Natural killer cell (primary cell): ENCODE measurements at places on chromosomes 3 and 15. TPM values are rescaled to one million over a fixed set of nuclear protein-coding genes. Genes with fewer than 3 reads are reported as not detected.

DNA sequence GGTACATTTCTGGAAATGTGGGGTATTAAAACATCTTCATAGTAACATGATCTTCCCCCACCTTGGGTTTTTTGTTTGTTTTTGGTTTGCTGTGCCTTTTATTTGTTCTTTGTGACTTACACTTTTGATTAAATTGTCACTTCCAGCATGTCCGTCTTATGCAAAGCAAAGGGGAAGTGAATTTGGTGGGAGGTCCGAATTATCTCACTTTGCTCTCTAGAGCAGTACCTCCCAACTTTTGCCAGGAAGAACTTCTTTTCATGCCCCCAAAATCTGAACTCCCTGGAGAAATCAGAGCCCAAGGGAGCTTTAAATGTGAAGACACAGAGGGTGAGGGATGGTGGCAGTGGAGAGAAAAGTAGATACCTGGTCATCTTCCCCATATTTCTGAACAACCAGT, 173.1 kb downstream of the IL5RA start:
- no peak for DNase-seq

DNA sequence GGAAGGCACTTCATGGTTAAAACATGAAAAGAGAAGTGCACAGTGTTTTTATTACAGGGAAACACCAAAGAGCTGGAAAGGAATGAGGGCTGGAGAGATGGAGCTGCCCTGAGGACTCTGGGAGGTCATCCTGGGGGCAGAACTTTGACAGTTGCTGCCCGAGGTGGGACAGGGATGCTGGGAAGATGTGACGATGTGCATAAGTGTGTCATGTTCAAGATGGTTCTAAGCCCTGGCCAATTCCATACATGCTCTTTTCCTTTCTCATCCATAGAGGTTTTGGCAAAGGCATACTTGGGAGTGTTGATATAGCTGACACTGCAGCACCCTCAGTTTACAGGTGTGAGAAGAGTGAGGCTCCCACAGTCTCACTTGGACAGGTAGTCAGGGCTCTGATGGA, 23.8 kb downstream of the LPP start:
- no peak for DNase-seq

- no peak for DNase-seq
Observed at GRCh38 chr3:72338942-72339669, 509.1 kb downstream of the SHQ1 start.

DNA sequence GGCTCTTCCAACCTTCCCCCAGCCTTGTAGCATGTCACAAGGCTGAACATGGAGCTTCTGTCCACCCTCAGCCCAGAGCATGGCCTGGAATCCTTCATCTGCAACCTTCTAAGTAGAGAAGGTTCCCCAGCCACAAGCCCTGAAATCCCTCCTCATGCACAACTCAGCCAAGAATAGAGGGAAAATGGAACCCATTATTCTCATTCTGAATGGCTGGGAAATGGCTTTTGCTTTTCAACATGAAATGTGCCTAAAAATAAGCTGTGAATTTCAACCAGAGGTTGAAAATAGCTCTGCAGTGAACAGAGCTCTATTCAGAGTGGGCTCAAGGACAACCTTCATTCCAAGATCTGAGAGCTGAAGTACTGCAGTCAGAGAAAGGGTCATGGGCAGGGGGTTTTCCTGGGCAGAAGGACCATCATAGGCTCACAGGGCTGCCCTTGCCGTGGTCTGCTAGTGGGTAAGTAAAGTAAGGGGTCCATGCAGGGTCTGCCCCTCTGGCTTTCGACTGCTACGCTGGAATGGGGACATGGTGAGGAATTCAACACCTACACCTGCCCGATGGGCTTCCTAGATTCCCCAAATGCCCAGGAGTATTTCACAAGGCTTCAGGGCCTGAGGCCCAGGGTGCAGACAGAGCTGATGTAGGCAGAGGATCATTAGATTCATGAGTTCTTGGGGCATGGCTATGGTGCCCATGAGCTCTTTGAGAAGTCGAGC, 35.9 kb downstream of the POC1A start:
- DNase-seq: no peak

- DNase-seq: no peak
Observed at GRCh38 chr3:112689989-112690388, 49.0 kb upstream of the CCDC80 start.

GRCh38 chr3:4251412-4251811, 51.8 kb upstream of the SETMAR start:
- no peak for DNase-seq

GRCh38 chr15:55222588-55222987, 25.8 kb upstream of the RSL24D1 start:
- DNase-seq: no peak

DNA sequence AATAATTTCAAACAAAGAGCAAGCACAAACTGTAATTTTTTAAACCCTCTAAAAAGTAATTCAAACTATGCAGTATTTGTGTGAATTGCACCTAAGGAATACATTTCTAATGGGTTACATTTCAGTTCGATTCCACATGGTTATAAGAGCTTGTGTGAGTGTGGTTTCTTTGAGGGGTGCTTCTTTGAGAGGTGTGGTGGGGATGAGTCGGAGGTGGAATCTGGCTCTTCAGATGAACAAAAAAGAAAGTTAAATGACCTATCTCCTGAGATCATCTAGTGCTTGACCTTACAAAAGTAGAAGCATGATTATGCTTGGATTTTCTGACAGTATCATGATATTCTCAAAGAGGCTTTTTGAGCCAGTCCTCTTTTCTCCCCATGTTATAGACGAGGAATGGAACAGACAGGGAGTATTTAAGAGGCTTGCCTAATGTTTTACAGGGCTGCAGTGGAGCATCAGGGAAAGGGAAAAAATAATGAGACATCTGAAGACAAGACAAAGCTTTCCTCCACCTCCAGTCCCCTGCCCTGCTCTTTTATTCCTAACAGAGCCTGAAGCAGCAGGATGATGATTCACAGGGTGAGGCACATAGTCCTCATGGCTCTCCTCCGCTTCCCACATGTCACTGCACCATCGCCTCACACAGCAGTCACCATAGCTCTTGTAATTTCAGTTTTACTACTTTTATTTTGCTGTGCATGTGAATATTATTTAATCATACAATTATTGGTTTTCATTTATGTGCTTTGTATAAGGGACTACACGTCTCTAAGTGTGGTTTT, 82.0 kb downstream of the LYSMD4 start:
- no peak for DNase-seq

DNA sequence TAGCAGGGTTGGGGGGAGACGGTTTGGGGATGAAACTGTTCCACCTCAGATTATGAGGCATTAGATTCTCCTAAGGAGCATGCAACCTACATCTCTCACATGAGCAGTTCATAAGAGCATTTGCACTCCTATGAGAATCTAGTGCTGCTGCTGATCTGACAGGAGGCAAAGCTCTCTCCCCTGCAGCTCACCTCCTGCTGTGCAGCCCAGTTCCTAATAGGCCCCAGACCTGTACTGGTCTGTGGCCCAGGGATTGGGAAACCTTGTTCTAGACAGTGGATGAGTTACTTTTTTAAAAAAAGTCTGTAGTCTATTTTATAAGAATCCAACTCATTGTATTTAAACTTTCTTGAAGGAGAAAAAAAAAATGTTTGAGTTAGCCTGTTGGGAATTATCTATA, 100.0 kb downstream of the HHLA2 start:
- no peak for DNase-seq

- no peak for DNase-seq
Observed at GRCh38 chr3:15339786-15340215, 7.4 kb upstream of the SH3BP5 start.

DNA sequence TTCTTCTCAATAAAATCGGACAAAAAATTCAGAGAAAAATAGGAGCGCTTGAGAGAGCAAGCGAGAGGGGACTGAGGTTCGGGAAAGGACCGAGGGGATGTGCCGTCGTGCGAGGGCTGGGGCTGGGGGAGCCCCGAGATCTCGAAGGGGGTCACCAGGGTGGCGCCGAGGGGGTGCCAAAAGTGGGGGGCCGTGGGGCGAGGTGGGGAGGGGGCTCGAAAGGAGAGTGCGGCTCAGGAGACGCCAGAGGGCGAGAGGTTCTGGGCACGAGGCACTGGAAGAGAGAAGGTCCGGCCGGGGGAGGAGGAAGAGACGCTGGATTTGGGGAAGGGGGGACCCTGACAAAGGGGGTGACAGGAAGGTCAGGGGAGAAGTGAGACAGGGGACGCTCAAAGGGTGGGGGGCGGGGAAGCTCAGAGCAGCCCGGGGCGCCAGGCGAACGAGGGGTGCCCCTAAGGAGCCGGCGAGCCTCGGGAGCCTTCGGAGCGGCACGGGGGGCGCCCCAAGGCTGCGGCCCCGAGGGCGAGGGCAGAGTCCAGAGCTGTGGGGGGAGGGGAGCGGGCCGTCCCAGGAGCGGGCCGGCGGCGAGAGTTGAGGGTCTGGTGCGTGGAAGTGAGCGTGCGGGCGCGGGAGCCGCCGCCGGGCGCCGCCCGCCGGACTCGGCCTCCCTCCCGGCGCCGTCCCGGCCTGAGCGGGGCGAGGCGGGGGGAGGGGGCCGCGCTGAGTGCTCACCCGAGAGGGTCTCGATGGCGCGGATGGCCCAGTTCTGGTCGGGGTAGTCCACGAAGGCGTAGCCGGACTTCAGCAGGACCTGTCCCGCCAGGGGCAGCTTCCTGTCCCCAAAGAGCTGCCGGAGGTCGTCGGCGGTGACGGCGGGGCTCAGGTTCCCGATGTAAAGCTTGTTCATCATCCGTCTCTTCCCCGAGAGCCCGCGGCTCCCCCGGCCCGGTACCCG, 514 bp downstream of the IGF2BP2 start:
- peak; percentile 32 for DNase-seq

DNA sequence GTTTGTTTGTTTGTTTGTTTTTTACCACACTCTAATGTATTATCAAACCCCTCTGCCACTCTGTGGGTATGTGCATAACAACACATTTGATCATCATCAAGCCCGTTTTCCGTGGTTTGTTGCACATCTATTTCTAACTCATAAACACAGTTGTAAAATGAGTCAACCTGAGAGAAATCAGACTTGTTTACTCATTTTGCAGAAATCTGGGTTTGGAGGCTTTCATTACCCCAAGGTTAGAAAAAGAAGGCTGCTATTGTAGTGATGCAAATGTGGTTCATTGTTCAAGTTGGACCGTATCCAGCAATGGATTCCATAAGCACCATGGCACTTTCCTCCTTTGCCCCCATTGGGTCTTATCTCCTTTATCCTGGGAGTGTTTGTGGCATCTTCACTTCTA, 353.2 kb upstream of the SOX2 start:
- DNase-seq: no peak

DNA sequence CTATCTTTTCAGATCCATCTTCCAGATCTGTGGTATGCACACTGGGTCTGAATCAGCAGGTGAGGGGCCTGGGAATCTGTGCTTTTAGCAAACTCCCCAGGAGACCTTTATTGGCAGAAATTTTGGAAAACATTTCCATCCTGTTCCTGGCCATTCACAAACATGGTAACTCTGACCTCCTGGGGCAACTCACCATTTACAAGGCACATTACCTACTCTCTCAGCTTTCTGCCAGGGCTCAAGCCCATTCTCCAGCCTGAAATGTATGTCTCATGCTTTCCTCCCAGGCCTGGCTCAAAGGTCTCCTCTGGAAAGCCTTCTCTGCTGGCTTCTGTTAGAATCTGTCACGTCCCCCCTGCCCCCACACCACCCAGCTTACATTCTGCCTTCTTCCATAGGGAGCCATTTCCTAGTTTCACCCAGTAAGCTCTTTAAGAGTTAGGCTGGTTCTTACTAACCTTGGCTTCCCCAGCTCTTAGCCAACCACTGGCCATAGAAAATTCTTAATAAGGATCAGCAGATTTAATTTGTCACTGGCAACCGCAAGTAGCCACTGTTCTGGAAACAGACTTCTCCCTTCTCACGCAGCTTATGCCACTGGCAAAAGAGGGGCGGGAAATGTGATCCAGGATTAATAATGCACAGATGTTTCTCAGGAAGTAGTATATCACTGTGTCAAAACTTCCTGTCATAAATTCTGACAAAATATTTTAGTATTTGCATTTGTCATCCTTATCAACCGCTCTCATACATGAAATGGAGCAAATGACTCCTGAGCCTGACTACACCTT, 55.0 kb downstream of the RORA start:
- no peak for DNase-seq

GRCh38 chr3:68249265-68249664, 594.9 kb upstream of the SUCLG2 start:
- no peak for DNase-seq

DNA sequence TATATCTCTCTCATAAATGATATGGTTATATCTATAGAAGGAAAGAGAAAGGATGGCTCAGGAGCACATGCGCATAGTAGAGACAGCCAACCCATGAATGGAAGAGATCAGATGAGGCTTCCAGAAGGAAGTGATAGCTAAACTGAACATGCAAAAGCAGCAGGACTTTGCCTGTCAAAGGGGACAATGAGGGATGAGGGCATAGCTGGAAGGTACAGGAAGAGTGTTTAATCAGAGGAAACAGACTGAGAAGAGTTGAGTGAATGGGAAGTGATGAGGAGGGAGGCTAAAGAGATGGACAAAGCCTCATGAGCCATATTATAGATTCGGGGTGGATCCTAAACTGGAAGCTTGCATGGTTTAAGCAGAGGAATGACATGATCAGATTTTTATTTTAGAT, 26.5 kb upstream of the VEPH1 start:
- no peak for DNase-seq

GRCh38 chr3:66153481-66154443, 67.0 kb upstream of the SLC25A26 start:
- no peak for DNase-seq

DNA sequence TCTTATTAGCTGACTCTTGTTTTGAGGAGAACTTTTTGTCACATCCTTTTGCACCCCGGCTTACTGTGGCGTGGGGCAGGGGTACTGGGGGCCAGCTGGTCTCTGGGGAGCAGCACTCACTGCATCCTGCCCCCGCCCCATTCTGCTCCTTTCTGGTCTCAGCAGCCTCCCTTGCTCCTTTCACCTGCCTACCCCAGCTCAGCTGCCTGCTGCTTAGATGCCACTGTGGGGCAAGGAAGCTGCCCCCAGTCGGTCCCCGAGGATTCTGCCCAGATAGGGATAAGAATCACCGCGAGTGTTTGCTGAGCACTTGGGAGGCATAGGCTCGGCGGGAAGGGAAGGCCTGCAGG, 32.0 kb downstream of the APBA2 start:
- no peak for DNase-seq

DNA sequence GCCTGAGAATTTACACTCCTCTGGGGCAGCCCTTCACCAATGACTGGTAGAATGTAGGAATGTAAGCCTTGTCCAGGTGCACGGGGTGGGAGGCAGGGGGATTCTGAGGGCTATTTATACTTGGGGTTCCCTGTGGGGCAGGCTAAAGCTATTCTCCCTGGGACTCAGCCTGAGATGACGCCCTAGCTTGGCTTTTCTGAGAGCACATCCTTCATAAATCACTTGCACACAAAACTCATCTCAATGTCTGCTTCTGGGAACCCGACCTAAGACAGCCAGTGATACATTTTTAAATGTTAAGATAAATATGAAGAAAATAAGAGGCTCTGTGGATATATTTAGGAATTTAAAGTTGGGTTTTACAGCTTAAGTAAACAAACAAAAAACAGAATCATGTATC, 16.6 kb downstream of the TMEM158 start:
- no peak for DNase-seq

Gene PDIA5
- total RNA-seq: 0.63 TPM

Gene C3orf52
- 0.90 TPM for total RNA-seq

Gene SLC51A
- total RNA-seq: not detected

Gene IGF2BP2
- 8.8 TPM for total RNA-seq

Gene SMCO1
- not detected for total RNA-seq

Gene XCR1
- total RNA-seq: not detected

Gene ASB7
- 16.1 TPM for total RNA-seq

Gene KIF23
- total RNA-seq: 2.1 TPM

Gene DIPK2A
- total RNA-seq: 28.2 TPM

Gene LMAN1L
- total RNA-seq: 0.94 TPM
